ENCODE measurements at places on chromosomes 1 and 21.

GRCh38 chr1:234484991-234485739 is 6.2 kb upstream of the TARBP1 start:
- no peak for DNase-seq

DNA sequence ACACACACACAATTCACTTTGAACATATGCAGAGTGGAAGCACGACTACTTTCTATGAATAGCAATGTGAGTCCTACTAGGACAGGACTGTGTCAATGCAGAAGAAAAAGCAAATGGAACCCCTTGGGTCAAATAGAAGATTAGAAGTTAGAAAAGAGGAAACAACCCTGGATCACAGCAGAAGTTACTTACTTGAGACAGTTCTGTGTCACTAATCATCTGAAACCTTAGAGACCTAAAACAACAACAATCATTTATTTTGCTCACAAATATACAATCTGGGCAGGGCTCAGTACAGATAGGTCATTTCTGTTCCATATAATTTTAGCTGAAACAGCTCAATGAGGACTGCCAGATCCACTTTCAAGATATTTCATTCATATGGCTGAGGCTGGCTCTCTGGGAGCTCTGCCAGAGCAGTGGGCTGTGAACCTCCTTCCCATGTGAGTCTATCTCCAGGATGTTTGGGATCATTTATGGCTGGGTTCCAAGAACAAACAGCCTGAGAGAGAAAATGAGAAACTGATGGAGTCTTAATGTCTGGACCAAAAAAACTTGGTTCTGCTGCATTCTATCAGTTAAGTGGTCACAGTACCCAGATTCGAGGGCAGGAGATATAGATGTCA is 42.5 kb upstream of the IL10 start:
- no peak for DNase-seq

GRCh38 chr1:36322786-36323635 is 434 bp downstream of the EVA1B start:
- no peak for DNase-seq

GRCh38 chr1:172863031-172863430 is 187.7 kb downstream of the TNFSF18 start:
- DNase-seq = no peak

- DNase-seq = no peak
Observed at GRCh38 chr1:215603319-215603718, 36.2 kb downstream of the KCTD3 start.

- DNase-seq = no peak
Observed at GRCh38 chr1:223512057-223512456, 118.8 kb downstream of the CCDC185 start.

- peak; percentile 66 for DNase-seq
Observed at GRCh38 chr1:5509664-5510452, 482.4 kb downstream of the NPHP4 start.

GRCh38 chr1:179124873-179125272 is 43.0 kb downstream of the TOR3A start:
- DNase-seq = no peak

GRCh38 chr1:33634806-33635205 is 162.4 kb downstream of the ZSCAN20 start:
- DNase-seq = no peak

DNA sequence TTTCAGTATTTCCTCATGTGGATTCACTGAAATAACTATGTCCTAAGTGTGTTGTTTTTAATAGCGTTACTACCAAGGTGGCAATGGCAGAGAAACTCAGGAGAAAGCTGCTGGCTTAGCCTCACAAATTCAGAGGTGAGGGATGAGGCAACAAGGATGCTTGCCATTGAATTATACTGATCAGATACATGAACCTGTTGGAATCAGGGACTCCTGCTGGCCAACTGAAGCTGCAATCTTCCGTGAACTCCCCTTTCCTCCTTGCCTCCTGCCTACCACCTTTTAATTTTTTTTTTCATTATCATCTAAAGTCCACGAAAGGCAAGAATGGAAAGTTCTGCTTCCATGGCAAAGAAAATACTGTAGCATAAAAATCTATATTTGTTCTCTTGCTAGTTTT is 254.7 kb downstream of the NFIA start:
- no peak for DNase-seq

DNA sequence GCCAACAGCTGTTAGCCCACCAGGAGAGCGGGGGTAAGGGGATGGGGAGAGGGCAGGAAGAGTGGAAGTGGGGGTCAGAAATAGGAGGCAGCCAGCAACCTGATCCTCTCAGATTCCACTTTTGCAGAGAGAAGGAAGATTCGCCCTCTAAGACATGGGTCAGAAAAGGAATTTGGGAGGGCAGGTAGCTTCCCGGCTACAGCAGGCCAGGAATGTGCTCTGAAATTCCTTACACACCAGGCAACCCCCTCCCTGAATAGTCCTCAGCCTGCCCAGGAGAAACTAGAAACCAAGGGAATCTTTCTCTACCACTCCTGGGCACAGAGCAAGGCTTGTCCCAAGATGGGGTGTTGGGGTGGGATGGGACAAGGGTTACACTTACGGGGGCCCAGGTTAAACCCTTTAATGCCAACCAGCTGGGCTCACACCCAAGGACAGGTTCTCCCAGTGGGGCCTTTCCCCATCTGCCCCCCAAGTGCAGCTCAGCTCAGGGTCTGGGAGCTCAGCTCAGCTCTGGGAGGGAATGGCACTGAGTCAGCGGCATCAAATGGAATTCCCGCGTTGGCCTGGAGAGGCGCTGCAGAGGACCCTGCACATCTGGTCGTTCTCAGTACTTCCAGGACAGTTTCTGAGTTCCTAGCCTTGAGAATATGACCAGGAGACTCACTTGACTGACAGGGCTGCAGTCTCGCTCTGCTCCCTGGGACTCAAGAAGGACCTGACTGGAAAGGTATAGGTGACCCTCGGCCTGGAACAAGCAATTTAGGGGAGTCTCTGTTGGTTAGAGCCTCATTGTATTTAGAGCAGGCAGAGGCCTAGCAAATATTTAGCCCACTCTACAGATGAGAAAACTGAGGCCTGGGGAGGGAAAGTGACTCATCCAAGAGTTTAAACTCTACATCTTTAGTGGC is 761 bp downstream of the TNNT2 start:
- no peak for DNase-seq

- DNase-seq = no peak
Observed at GRCh38 chr21:42398436-42399028, 2.7 kb upstream of the TMPRSS3 start.

- no peak for DNase-seq
Observed at GRCh38 chr1:175237389-175237788, 44.8 kb upstream of the KIAA0040 start.

- DNase-seq = no peak
Observed at GRCh38 chr1:14598007-14598497, 433 bp upstream of the KAZN start.

DNA sequence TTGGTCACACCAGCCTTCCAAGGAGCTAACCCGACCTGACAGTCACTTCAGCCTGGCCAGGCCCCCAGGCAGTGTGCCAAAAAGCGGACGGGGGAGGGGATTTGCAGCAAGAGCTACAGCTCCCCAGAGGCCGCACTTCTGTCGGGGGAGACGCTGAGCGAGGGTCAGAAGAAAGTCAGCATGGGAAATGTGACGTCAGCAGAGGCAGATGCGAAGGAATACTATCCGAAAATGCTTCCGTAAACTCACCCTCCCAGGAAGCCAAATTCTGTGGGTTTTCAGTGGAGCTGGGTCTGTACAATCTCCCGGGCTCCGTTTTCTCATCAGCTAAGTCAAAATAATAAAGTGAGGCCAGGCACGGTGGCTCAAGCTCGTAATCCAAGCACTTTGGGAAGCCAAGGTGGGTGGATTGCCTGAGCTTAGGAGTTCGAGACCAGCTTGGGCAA is 28.5 kb upstream of the ECE1 start:
- no peak for DNase-seq

DNA sequence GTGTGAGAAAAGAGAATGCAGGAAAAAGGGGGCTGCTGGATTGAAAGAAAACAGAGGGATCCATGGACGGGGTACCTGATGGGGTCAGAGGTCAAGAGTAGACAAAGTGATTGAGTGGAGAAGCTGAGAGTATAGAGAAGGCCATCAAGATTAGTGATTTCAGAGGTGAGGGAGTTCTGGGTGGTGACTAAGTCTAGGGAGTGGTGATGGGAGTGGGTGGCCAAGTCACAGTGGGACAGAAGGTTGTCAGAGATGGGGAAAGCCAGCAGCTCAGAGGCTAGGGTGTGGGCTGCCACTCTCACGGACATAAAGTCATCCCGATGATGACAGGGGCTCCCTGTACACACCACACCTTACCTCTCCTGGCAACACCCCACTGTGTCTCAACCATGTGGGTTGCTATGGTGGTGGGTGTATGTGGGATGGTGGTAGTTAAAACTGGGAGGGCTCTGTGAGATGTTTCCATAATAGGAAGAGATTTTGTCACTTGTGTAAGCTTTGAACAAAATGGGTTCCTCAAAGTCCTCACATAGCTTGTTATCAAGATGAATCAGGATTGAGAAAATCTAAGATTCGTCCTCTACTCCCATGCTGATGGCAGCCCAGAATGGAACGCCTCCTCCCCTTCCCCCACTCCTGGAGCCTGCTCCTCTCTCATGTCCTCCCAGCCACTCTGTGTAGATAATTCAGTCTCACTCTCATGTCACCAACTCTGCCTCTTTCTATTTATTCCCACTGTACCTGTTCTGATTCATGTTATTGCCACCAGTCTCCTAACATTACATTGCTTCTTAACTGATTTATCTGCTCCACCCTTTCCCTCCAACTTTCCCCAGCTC is 20.3 kb upstream of the CSF1 start:
- DNase-seq = peak; percentile 43

GRCh38 chr21:42858185-42858847 is 21.0 kb downstream of the WDR4 start:
- no peak for DNase-seq

DNA sequence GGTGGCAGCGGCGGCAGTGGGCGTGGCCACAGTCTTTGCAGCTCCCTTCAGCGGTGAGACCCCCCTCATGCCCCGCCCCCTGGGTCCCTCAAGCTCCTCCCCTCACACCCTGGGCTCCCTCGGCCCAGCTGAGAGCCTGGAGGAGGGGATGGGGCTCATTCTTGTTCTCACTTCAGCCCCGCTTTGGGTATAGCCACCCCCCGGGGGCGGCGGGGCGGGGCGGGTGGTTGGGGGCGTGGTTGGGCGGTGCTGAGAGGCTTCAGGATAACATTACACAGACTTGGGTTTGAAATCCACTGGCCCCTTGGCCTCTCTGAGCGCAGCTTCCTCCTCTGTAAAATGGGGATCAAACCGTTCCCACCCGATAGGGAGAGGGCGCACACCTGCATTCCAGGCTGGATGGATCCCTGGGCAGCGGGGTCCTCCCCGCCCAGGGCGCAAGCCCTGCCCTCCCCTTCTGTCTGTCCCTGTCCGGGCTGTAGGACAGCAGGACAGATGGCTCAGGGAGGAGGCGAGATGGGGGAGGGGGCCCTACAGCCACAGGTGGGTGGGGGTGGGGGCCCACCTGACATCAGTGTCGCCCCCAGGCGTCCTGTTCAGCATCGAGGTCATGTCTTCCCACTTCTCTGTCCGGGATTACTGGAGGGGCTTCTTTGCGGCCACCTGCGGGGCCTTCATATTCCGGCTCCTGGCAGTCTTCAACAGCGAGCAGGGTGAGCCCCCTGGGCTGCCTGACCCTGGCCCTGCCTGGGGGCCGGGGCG is 5.1 kb downstream of the CLCNKA start:
- DNase-seq = no peak

- DNase-seq = no peak
Observed at GRCh38 chr1:20233866-20234265, 47.5 kb upstream of the PLA2G2C start.

GRCh38 chr1:73604739-73605138 is 593.2 kb downstream of the LRRIQ3 start:
- no peak for DNase-seq

DNA sequence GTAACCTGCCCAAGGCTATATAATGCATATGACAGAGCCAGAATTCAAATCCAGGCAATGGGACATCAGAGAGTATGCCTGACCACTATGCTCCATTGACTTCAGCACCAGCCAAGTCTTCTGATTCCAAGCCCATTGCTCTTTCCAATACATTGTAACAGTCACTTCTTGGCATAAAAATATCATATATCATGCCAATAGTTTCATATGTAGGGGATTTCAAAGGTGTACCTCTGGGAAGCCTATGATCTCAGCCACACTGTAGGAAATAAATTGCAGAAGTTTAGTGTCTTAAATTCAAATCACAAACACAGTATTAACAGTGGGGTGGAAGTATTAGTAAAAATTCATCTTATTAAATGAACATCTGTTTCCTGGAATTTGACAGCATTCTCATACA is 30.0 kb upstream of the ROR1 start:
- DNase-seq = no peak

All from stimulated activated CD8-positive, alpha-beta memory T cell treated with anti-CD3 and anti-CD28 coated beads, Interleukin-4, amount 100 ng/mL, for 4 hours (primary cell).